ENCODE measurements at places on chromosomes 5 and 9.

DNA sequence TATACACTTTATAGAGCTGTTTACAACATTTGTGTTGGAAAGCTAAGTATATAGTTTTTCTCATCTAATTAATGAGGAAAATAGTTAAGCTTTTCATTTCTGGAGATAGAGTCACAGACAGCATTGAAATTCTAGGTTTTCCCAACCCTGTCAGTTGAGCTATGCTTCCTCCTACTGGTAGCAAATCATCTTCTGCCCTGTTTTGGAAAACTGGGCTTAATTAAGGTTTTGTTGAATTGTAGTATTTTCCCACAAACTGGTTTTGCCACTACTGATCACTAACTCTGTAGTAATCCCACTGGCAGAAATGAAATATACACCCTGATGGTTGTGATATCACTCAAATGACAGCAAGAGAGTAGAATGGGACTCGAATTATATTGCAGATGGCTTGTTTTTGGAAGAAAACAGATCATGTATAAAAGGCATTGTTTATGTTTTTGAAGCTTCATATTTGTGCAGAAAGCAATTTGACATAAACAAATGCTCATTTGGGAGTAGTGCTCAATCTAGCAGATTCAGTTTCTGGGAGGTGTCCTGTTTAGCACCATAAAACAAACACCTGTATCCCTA is 46.6 kb downstream of the CD180 start:
- DNase-seq = no peak

GRCh38 chr9:35660966-35661415 is 2.9 kb downstream of the CCDC107 start:
- DNase-seq = no peak

DNA sequence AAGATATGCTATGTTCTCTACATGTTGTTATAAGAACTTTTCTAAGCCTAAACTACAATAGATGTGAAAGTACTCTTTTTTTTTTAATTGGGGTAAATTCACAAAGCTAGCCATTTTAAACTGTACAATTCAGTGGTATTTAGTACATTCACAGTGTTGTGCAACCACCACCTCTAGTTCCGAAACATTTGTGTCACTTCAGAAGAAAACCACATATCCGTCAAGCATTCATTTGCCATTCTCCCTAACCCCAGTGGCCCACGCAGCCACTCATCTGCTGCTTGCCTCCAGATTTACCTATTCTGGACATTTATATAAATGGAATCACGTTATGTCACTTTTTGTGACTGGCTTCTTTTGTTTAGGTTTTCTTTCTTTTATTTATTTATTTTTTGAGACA is 43.1 kb downstream of the SPTAN1 start:
- no peak for DNase-seq

- no peak for DNase-seq
Measured at GRCh38 chr9:134158753-134159392, 5.5 kb downstream of the RNU6ATAC start.

- DNase-seq = no peak
Measured at GRCh38 chr9:24698881-24699518, 153.3 kb upstream of the IZUMO3 start.

DNA sequence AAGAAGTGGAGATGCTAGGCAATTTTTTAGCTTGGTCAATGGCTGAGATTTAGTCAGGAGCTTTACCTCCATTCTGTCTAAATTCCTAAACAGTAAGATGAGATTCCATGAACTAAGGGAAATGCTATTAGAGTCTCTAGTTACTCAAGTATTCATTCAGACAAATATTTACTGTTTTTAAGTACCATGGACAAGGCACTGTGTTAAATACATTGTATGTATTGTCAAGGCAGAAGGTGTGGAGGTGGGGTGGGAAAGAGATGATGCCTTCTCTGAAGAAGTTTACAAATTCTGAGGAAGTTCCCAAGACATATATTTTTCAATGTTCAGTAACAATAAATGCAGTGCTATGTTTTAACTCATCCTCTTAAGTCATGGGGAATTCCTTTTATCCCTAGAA is 459.9 kb upstream of the NMUR2 start:
- DNase-seq = no peak

DNA sequence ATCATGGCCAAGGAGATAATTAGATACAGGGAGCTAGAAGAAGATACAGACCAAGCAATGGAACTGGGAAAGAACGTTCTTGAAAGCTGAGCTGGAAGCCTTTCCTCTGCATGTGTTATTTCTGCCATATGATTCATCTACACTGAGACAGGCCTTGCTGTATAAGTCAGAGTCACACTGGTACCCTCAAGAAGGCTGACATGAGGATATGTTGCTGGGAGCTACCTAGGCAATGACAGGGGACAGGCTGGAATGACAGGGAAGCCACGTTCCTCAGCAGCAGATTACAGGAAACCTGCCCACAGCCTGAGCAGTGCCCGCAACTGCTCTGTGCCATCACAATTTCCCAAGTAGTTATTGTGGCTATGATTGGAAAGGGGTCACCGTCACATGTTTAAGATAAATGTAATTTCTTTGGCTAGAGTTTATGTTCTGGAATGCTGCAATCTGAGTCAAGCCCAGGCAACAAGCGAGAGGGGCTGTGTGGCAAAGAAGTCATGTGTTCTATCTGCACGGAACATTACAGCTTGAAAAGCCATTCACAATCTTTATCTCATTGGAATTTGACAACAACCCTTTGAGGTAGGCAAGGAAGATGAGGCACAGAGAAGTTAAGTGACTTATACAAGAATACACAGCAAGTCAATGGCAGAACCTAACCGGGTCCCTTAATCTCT is 108.2 kb downstream of the TTLL11 start:
- no peak for DNase-seq

DNA sequence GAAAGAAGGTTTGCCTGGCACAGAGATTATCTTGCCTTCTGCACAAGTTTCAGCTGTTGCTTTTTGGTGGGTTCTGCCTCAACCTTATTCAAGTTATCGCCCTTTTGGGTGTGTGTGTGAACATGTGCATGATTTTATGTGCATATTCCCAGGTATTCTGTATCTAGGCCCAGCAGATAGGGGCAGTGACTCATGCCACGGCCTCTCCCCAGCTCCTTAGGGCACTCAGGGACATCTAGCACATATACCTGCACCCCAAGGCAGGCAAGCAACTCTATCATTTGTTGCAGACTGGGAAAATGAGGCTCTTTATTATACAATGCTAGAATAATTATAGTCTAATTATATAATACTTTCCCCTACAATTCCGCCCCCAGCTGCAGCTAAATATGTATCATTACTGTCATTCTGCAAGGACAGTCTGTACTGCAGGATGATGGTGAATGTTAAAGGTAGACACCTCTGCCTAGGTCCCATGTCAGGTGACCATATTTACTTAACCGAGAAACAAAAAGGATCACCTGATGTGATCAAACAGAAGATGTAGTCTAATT is 128.9 kb downstream of the PDE8B start:
- DNase-seq = no peak

DNA sequence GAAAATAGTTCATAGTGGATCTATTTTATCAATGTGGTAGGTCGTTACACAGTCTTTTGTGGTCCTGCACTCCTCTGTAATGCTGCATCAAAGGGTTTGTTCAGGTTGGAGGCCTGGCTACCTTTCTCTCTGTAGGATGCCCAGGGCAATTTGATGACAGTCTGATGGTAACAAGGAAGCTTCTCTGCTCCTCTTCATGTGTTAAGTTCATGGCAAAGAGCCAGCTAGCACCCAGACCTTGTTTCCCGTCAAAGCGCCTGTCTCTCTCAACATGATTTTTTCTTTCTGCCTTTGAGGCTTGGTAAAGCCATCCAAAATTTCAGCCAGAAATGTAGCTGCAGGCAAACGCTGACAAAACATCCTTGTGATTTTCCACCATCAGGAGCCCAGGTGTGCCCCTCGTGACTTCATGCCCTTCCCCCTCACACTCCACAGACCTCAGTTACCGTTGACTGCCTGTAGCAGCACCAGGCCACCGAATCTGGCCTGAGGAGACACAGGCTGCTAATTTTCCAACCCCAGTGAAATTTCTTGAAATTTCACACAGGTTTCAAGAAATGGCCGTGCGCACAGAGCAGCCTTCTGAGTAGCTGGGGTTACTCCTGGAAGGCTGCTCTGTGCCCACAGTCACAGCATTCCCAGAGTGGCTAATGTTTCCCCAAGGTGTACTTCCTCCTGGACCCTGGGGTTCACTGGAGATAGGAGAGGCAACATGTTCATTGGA is 292.7 kb downstream of the CWC27 start:
- DNase-seq = no peak

DNA sequence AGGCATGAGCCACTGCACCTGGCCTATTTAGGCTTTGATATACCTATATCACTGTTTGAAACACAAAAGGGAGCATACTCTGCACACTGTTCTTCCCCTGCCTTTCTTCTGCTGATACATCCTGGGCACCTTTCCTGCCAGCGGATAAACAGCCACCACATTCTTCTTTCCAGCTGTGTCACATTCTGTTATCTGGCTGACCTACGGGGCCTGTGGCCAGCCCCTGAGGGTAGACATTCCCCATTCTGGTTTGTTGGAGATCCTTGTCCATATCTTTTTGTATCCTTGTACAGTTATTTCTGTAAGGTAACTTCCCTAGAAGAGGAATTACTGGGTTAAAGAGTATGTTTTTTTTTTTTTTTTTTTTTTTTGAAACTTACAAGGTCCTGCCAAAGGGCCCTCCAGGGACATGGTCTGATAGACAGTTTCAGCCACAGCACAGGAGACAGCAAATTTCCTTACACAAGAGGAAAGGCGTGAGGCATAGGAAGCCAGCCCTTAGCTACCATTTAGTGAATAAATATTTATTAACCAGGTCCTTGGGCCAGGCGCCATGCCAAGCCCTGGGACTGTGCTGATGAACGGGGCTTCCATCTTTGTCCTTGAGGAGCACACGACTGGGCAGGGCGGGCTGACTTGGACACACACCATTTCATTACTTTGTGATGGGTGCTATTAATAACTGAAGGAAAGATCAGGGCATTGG is 57.8 kb downstream of the ERGIC1 start:
- DNase-seq = no peak

DNA sequence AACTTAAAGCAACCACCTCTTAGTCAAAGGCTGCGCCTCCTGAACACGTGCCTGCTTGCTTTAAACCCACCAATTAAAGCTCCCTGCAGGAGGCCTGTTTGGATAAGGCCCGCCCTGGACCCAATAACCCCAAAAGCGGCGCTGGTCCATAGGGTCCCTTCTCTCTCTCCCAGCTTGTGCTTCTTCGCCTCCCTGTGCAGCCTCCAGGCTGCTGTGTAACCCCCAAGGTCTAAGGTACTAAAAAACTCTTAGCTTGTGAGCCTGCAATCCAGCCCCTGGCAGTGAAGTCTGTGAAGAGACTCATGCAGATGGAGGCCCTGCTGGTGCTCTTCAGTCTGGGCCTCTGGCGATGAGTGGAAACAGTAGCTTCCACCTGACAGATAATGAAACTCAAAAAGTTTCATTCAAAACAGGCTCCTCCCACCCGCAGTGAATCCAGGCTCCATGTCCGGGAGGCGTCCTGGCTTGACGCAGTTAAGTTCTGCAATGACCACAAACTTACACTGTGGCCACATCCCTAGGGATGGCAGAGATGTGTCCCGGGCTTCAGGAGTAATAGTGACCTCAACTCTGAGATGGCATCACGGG is 97.3 kb downstream of the PRRT1B start:
- DNase-seq = no peak

- DNase-seq = no peak
Measured at GRCh38 chr9:108423433-108423832, 432.4 kb downstream of the ACTL7B start.

- no peak for DNase-seq
Measured at GRCh38 chr5:128241051-128241695, 157.6 kb downstream of the SLC12A2 start.

DNA sequence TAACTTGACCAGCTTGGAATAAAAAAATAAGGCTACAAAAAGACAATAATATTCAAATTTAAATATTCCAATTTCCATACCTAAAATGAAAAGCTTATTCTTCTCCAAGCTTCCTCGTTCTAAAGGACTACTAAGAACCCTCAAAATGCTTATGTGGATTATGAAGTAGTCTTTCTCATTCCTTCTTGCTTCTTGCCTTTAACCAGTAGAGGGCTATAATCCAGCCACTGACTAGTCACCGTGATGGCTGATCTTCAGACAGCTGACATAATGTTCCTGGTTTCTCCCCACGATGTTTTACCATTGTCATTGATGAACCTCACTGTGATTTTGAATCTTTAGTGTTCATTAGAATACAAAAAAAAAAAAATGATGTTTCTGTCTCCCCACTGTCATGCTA is 515.3 kb downstream of the TLE1 start:
- DNase-seq = no peak

- no peak for DNase-seq
Measured at GRCh38 chr9:134835448-134835847, 45.2 kb upstream of the FCN2 start.

GRCh38 chr9:104256031-104256695 is 162.1 kb downstream of the SMC2 start:
- DNase-seq = no peak

GRCh38 chr5:152632360-152632759 is 227.3 kb upstream of the NMUR2 start:
- DNase-seq = no peak

DNA sequence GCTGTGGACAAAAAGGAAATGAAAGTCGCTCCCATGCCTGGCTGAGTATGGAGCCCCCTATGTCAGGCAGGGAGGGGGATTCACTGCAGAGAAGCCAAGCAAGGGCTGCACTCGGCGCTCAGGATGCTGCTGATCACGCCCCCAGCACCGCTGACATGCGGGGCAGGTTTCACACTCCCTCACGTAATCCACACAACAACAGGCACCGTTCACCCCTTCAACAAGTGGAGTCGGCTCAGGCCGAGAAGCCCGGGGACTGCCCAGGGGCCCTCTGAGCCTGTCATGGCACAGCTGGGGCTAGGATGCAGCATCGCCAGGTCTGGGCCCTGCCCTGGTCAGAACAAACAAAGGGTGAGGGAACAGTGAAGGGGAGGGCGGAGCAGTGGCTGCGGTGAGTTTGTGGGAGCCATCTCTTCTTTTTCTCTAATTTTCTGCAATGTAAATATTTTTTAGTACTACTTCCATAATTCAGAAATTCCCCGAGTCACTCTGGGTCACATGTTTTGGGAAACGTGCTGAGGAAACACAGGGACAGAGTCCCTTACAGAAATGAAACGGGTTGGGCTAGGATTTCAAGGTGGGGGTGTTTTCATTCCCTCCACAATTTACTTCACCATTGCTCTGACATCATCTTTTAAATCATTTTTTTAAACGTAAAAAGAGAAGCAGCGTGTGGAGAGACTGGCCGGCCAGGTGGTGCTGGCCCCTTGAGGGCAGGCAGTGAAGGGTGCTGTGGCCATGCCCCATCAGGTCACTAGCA is 49.8 kb downstream of the PRRT1B start:
- no peak for DNase-seq

Data from CD4-positive, alpha-beta memory T cell (primary cell).